ENCODE measurements at places on chromosomes 6 and 20. TPM values are rescaled to one million over a fixed set of nuclear protein-coding genes. Genes with fewer than 3 reads are reported as not detected.

FOXO3 gene
- total RNA-seq = 6.2 TPM

NOX3 gene
- not detected for total RNA-seq

FRMD1 gene
- not detected for total RNA-seq

RSPH3 gene
- total RNA-seq = 1.3 TPM

PPP1R3G gene
- not detected for total RNA-seq

GPR63 gene
- 2.4 TPM for total RNA-seq

CDSN gene
- not detected for total RNA-seq

- DNase-seq = no peak
Observed at GRCh38 chr20:58042591-58042990, 185.9 kb downstream of the ANKRD60 start.

GRCh38 chr6:10511477-10511876 is 9.7 kb upstream of the GCNT2 start:
- DNase-seq = no peak

DNA sequence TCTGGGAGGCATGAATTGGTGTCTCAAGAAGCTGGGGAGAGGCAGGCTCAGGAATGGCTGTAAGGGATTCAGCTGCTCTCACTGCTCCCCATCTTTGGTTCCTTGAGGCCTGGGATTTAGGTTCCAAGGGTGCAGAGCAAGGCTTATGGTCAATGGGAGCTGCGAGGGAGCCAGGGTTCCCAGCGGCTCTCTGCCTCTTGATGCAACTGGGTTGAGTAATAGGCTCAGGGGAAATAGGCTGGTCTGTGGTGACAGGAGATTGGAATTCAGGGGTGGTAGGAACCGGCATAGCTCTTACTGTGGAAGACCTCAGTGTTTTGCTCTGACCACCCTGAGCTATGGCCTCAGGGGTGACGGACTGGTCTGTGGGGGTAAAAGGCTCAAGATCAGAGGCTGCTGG is 13.0 kb upstream of the NRM start:
- DNase-seq = no peak

GRCh38 chr6:10417681-10418104 is 2.8 kb upstream of the TFAP2A start:
- DNase-seq = no peak

GRCh38 chr20:63829603-63829944 is 1.5 kb downstream of the ZBTB46 start:
- DNase-seq = no peak

GRCh38 chr6:21102201-21102600 is 491.4 kb upstream of the SOX4 start:
- DNase-seq = no peak

DNA sequence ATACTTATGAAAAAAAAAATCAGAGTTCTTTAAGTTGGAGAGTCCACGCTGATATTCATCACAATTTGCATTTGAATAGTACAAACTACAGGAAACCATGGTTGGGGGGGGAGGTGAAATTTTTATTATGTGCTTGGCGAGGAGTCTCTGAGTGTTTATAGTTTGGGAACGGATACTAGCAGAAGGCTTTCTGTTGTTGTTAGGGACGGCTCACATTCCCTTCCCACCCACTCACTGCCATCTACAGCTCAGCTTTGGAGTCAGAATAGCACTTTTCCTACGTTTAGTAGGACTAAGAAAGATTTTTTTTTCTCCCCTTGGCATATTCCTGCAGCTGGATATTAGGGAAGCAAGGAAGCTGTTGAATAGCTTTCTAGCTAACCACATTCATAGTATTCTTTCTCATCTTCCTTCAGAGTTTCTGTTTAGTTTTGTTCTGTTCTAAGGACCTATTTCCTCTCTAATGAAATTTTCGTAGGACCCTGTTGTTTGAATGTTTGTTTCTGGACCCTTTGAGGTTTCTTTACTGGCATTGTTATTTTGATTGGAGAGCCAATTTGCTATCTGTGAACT is 235.1 kb upstream of the ZNF217 start:
- peak; percentile 89 for DNase-seq

- DNase-seq = no peak
Observed at GRCh38 chr6:3836566-3836965, 12.6 kb upstream of the FAM50B start.

DNA sequence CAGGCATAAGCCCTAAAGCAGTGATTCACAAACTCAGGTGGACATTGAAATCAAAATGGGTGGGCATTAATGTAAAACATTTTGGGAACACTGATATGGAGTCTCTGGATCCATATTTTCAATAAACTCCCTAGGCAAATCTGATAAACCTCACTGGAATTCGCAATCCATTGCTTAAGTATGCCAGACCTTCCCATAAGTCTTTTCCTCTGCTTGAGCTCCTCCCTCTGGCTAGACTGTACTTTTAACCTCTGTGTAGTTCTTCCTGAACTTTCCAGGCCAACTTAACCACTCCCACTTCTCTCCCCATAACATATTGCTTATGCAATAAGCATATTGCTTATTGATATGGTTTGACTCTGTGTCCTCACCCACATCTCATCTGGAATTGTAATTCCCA is 629.7 kb upstream of the IMPG1 start:
- no peak for DNase-seq

DNA sequence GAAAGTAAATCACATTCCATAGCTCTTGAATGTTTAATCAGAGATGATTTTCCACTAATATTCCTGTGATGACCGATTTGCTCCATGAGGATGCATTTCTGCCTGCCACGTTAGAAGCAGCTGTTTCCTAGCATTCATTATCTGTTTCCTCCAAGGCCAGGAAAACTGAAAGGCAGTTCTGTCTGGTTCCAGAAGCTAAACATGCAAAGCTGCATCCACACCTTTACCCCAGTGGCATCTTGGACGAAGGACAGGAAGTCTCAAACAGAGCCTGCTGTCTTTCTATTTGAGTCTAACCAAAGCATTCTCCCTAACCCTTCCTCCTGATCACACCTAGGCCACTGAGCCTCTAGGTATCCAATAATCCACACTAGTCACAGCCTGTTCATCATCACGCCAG is 27.6 kb downstream of the CNKSR3 start:
- DNase-seq = no peak

GRCh38 chr6:144574796-144575195 is 289.7 kb downstream of the UTRN start:
- no peak for DNase-seq

GRCh38 chr6:157518397-157519250 is 137.6 kb downstream of the ZDHHC14 start:
- DNase-seq = no peak

DNA sequence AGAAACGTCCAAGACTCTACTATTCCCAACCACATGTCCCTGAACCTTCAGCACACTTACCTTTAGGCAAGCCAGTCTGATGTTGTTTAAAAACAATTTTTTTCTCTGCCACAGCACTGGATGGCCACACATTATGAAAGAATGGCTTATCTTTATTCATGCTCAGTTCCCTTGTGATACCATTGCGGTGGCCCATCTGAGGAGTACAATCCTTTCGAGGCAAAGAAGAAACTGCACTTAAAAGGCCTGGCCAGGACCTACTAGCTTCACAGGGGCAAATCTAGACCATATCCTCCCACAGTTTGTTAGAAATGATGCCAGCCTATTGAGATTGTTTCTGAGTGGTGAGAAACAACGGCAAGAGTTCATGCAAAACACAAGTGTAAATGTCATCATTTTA is 88.4 kb upstream of the PLEKHG1 start:
- no peak for DNase-seq

DNA sequence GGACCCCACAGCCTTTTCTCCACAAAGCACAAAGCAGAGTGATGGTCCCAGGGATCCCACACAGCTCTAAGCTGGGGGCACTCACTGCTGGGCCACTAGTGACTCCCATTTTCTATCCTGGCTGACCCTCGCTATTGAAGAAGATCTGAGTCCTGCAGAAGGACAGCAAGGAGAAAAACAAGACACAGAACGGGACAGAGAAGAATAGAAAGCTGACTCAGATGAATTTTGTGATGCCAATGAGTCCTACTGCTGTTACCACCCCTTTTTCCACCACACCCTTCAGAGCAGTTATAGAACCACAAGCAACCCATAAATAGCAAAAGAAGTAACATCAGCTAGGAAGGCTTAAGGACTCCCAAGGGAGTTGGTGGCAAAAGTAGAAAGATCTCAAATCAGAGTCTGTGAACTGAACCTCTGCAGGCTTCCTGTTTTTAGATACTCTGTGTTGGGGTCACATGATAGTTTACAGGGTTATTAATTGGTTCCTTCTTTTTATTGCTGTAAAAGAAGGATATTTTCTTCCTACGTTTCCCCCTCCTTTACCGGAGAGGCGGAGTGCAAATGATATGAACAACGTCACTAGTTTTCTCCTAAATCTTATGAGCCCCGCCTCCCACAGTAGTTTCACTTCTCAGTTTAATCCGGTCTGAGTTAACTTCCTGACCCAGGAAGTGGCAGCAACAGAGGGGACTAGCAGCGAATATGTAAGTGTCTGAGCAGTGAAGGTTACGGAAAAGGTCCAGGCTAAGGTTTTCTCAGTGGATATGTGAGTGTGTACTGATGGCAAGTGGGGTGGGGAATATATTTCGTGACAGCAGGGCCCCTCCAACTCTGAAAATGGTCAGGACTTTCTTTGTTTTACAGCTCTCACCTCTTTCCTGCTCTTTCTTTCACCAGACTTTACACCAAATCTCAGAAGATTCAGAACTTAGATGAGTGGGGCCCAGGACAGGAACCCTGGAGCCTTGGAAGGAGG is at the start of gene TRIM38:
TSS of gene TRIM38 (plus strand) at position 654 of the 979 bp plus-strand sequence. CDS start 3,721 bp downstream, outside the sequence.
- DNase-seq = peak; percentile 93

DNA sequence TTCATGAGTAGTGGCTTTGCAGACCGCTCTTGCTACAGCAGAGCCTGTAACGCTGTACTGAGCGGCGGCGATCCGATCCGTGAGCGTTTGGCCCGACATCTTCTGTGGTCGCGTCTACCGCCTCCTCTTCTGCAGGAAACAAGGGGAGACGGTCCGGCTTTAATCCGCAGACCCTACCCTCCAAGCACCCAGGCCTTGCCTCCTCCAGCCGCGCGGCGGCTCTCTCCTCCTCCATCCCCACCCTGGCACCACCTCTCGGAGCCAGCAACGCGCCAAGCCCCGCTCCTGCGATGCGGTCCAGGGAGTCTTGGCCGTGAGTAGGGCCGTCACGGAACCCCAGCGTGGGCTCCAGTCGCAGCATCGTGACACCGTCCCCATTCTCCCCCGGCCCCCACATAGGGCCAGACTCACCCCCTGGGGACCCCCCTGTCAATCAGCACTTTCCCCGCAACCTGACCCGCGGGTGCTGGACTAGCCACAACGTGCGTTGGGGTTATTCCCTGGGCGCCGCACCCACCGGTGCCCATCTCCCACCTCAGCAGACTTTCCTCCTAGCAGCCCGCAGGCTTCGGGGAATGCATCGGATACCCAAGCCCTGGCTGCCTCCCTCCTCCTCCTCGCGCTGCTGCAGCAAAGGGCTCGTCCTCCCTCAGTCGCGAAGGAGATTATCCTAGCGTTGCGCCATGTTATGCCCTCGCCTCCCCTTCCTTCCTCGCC is 914 bp downstream of the SNAP91 start:
- no peak for DNase-seq

DNA sequence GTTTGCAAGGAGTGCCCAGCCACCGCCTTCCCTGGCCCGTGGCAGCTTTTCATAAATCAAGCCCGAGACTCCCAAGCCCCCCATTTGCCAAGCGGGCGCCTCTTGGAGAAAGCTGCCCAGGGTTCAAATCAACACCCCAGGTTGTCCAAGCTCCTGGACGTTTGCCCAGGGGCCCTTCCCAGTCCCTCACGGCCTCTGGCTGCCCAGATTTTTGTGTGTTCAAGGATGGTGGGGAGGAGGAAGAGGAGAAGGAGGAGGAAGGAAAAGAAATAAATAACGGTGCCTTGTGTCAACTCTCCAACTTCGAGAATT is 20.6 kb upstream of the NFATC2 start:
- DNase-seq = no peak

GRCh38 chr6:154458565-154459470 is 51.7 kb downstream of the CNKSR3 start:
- DNase-seq = no peak

- DNase-seq = no peak
Observed at GRCh38 chr6:44094403-44095242, 32.6 kb downstream of the MRPL14 start.

GRCh38 chr6:2963756-2964155 is 7.6 kb downstream of the SERPINB6 start:
- DNase-seq = no peak

- DNase-seq = no peak
Observed at GRCh38 chr20:48115502-48115901, 330.2 kb upstream of the SULF2 start.

- no peak for DNase-seq
Observed at GRCh38 chr6:107965746-107966145, 7.7 kb upstream of the SEC63 start.

GRCh38 chr6:28944412-28944865 is 20.7 kb upstream of the TRIM27 start:
- DNase-seq = peak; percentile 77

DNA sequence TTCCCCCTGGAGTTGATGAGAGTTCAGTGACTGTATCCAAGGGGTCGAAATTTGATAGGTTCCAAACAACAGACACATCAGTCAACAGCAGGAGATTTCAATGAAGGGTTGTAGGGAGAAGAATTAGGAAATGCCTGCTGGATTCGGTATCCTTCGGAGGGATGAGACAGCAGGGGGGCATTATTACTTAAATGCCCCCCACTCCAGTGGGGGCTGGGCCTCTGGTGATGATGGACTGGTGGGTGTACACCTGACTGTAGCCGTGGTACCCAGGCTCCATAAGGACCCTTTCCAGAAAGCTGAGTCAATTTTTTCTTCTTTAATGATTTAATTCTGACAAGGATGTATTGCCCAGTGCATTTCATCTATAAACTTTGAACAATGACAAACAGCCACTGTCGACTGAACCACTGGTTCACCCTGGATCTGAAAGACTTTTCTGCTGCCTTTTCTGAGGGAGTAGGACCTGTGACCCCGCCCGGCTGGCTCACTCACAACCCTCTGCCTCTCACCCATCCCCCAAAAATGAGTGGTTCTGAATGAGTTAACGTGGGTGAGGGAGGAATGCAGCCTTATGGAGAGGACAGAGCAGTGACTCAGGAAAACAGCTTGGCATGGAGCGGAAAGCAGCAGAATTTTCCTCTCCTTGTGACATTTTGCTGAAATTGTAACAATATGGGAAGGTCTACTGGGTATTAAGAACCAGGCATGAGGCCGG is 41.0 kb downstream of the ZMYND8 start:
- peak; percentile 81 for DNase-seq

DNA sequence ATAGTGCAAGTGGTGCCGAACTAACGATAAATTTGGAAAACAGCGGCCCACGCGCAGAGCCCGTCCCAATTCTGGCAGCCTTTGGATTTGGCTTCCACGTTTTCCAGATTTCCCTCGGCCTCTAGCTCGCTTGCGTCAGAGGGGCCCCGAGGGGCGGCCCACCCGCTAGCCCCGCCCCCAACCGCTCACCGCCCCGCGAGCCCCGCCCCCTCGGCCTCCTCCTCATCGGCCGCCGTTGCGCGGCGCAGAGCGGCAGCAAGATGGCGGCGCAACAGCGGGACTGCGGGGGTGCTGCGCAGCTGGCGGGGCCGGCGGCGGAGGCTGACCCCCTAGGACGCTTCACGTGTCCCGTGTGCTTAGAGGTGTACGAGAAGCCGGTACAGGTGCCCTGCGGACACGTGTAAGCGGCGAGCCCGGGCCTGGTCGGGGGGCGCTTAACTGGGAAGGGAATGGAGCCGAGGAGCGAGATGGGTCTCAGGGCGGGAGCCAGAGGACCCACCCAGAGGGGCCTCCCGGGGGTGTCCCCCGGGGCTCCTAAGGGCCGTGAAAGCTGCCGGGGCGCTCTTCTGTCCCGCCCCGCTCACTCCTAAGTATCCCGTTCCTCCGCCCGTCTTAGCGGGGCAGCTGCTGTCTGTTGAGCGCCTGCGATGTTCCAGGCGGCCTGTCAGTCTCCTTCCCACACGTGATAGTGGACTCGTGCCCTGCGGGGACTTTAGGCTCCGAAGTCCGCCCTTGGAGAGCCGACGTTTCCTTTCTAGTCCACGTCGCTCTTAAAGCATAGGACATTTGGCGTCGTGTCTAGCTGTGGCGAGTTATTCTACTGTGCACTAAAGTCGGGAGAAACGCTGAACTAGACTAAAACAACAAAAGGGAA is at the start of gene RNF114:
TSS of gene RNF114 (plus strand) at position 245 of the 874 bp plus-strand sequence. CDS start at position 261, 16 bp downstream.
- peak; percentile 75 for DNase-seq
